ENCODE measurements at places on chromosomes 16 and 17.

DNA sequence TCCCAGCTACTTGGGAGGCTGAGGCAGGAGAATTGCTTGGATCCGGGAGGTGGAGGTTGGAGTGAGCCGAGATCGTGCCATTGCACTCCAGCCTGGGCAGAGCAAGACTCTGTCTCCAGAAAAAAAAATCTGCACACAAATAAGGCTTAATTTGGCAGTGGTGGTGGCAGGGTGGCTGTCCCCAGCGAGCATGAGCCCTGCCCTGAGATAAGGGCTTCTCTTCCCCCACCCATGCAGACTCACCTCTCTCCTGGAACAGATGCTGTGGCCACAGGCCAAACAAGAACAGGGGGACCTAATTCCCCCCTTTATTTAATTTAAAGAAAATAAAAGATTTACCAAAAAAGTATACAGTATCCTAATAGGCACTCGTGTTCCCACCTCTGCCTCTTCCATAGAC, 157.2 kb downstream of the RAB11FIP4 start:
- DNase-seq: no peak

- DNase-seq: no peak
Measured at GRCh38 chr17:69246726-69247375, 18.2 kb upstream of the ABCA10 start.

DNA sequence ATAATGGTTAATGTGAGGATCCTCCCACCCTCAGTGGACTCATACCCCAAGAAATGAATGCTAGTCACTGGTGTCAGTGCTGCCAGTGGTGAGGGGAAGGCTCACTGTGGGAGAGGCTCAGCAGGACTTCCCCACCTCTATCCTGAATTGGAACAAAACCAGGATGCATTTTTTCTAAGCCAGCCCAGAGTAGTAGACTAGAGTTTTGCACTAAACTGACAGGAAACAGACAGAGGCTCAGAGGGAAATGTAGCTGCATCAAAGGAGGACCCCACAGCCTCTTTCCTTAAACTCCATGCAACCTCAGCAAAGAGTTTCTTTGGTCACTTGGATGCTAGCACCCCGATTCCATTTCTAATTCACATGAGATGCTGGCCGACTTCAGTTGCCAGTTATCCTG, 10.7 kb upstream of the SKAP1 start:
- DNase-seq: no peak

DNA sequence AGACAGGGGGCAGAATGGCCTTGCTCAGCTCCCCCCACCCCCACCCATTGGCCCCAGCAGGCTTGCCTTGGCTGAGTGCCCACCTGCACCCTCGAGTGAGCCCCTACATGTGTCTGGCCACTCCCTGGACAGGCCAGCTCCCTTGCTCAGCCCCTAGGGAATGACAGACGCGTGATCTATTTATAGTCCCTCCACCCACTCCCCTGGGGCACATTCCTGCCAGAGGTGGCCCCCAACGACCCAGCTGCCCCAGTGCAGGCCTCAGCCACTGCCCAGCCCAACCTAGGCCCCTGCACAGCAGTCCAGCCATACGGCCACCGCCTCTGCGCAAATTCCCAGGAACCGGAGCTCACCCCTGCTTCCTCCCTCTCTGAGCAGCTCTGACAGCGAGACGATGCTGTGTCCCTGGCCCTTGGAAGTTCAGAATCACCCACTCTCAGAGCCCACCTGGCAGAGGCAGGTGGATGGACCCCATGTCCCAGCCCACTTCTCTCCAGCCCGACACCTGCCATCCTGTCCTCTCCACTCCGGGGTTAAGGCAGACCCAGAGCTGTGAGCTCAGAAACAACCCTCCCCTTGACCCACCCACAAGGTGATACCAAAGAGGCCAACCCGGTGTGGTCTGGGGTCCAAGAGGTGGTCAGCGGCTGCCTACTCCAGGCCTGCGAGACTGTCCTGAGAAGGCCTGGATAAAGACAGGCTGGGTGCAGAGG, 11.5 kb upstream of the P2RX1 start:
- no peak for DNase-seq

- no peak for DNase-seq
Measured at GRCh38 chr17:6241996-6242395, 171.8 kb downstream of the WSCD1 start.

DNA sequence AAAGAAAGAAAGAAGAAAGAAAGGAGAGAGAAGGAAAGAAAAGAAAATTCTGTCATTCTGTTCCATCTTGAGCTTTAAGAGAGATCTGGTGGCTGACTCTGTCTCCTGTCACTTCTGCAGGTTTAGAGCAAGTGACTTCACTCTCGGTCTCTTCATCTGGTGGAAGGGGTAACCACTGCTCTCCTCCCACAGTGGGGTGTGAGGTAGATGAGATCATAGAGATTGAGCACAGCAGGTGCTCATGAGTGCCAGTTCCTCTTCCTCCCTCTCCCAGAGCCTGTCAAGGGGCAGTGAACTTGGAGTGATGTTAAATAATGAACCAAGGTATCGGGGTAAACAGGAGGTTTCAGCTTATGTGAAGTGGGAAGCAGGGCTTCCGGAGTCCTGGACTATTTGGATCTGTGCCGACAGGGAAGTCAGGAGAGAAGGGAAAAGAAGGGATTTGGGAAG, 47.7 kb downstream of the BEAN1 start:
- DNase-seq: peak; percentile 63

DNA sequence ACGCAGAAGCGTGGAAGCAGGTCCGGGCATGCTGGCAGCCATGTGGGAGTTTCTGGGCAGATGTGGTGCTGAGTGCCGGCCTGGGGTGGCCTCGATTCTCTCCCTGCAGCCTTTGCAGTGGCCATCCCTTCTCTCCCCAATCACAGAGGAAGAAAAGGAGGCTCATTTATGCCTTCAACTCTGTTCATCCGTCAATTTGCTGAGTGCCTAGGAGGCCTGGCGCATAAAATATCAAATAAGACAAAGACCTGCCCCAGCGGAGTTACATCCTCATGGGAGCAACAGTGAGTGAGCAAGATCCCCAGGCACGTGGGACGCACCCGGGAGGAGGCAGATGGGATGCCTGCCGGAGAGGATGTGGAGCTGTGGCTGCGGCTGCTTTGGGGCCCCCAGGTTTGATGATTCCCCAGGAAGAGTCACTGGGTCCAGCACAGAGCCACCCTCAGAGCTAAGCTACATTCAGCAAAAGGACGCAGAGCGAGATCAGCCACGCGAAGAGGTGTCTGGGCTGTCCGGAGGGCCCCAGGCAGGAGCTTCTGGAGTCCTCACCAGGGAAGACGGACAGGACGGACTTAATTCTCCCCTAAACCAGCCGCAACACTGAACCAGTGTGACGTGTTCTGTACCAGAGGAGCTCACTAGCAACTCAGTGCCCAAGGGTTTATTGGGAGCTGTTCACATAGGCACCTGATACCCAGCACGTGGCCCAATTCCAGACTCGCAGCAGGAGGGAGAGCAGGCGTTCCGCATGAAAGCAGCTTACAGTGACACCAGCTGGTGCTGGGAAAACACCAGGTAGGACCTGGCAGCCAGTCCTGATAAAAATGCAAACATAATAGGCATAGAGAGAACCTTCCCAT, 11.3 kb downstream of the CA5A start:
- DNase-seq: no peak

DNA sequence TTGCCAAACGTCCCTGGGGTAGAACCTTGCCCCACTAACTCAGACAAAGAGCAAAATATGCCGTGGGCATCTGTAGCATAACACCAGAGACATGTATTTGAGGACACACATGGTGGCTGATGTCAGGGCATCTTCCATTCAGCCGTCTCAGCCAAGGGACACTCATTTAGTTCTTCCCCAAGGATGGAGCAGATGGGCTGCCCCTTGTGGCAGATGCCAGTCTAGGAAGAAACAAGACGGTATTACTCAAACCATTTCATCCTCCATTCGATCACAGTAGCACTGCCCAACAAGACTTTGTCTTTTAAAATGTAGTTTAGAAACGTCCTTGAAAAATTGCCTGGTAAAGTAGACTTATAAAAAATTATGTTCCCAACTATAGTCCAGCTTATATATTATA, 937.6 kb upstream of the EEF2KMT start:
- no peak for DNase-seq

Data from stimulated activated CD8-positive, alpha-beta memory T cell treated with anti-CD3 and anti-CD28 coated beads, Interleukin-4, amount 100 ng/mL, for 48 hours (primary cell).